ENCODE measurements at places on chromosomes 16 and 17.

DNA sequence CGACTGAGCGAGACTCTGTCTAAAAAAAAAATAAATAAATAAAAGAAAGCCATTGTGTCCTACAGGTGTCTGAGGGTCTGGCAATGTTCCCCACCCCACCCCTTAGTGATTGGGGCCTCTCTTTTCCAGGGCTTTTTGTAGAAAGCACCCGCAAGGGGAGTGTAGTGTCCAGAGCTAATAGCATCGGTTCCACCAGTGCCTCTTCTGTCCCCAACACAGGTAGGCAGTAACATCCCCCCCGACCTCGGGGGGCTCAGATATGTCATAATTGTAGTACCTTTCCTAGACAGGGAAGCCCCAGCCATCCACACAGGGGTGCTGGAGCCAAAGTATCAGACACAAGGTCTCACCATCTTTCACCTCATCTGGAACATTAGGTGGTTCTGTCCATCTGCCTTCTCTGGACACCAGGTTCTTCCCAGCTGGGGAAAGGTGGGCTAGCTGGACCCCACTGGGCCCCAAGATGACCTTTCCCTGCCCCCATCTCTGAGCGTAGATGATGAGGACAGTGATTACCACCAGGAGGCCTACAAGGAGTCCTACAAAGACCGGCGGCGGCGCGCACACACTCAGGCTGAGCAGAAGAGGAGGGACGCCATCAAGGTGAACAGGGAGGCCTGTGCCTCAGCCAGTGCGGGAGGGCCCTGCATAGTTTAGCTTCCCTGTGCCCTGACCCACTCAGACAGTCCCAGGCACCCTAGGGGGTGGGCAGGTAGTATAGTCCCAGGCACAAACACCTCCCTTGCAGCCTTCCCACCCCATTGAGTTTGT, 1.6 kb downstream of the MLX start:
- no peak for DNase-seq

GRCh38 chr17:31412511-31412910, 21.0 kb downstream of the RAB11FIP4 start:
- no peak for DNase-seq

- DNase-seq, result peak; percentile 77
Observed at GRCh38 chr16:85370881-85371651, 242.1 kb upstream of the GSE1 start.

DNA sequence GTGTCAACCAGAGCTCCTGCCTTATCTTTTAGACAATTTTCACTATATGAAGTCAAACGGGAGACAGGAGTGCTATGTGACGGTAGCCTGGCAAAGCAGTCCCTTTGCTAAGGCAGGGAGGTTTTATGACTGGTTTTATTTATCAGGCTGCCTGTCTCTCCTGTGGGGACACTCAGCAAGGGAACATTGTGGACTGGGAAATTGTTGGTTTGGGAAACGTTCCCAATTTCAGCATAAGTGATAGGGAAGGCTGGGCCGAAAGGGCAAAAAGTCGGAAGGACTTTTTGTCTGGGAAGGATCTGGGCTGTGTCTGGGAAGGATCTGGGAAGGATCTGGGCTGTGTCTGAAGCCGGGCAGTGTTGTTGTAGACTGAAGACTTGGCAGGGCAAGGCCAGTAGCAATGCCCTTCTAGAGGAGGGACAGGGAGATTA, 211.2 kb downstream of the PARN start:
- no peak for DNase-seq

DNA sequence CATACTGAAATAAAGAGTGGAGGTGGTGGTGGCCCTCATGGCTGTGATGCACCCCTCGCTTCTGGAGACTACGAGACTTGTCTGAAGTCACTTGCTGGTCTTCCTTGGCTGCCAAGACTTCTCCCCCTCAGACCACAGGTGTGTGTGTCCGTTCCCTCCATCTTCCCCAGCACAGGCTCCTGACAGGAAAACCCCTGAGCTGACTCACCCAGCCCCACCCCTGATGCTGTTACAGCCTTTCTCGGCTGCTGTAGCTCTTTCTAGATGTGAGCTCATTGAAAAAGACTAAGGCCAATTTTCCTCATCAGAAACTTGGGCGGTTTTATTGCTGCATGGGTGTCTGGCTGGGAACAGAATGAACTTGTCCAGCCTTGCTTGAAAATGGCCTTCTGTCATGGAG, 296.9 kb downstream of the TMEM114 start:
- DNase-seq, result no peak
